ENCODE measurements at places on chromosomes 4 and X.

DNA sequence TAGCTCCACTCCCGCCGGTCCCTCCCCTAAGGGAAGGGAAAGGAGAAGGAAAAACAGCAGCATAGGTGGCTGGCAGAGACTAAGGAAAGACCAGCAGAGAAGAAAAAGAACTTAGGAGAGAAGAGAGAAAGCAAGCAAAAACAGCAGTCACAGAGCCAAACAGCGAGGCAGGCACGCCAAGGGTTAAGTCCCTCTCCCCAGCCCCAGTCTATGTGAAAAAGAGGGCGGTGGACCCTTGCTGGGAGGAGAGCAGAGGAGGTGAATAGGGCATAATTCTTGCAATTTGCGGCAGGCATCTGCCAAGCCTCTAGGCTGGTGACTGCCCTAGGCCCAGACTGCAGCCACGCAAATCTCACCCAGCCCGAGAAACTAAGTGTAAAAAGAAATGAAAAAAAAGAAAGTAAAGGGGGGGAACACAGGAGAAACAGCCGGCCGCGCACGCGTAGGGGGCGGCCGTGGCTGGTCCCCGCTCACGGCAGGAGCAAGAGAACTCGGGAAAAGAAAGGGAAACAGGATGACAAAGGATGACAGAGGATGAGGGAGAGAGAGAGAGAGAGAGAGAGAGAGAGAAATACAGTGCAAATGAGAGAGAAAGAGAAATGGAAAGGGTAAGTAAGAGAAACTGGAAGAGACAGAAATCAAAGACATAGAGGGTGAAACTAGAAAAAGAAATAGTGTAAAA, 48.6 kb downstream of the MAGEA9 start:
- no peak for DNase-seq

- no peak for DNase-seq
Observed at GRCh38 chrX:131741103-131741581, 197.3 kb downstream of the OR13H1 start.

DNA sequence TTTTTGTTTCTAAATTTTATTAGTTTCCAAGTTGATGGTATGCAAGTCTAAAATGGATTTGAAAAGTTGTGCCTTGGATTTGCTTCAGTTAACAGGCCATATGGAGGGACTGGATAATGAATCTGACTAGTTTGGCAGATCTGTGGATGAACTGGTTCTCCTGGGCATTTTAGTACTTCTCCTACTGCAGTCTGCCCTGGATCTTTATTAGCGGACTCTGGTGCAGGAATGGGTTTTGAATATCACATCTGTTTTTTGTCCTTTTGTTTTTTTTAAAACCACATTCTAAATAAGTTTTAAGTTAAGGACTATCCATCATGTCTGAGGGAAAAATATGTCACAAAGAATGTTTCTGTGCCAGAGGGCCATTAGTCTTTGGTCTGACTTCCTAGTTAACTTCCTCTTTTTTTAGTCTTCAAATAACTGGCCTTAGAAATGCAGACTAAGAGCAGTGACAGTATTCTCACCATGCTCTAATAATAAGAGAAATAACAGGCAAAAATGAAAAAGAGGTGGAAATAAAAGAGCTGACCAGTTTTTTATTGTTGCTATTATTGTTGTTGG, 13.9 kb upstream of the DCK start:
- no peak for DNase-seq

GRCh38 chr4:71545168-71545567, 206.3 kb downstream of the SLC4A4 start:
- DNase-seq, result peak; percentile 75

- peak; percentile 55 for DNase-seq
Observed at GRCh38 chr4:183264614-183265013, 55.5 kb downstream of the CLDN22 start.

GRCh38 chr4:107423677-107424405, 296.2 kb downstream of the PAPSS1 start:
- no peak for DNase-seq

Data from AG04449 (cell line).